Spinal cord (tissue), 10 donors: ENCODE measurements at places on chromosomes 7 and 10. TPM values are rescaled to one million over a fixed set of nuclear protein-coding genes. Genes with fewer than 3 reads are reported as not detected.

Gene PRR15
- 0.30 TPM for total RNA-seq

Gene HOXA1
- total RNA-seq: 1.2 TPM

DNA sequence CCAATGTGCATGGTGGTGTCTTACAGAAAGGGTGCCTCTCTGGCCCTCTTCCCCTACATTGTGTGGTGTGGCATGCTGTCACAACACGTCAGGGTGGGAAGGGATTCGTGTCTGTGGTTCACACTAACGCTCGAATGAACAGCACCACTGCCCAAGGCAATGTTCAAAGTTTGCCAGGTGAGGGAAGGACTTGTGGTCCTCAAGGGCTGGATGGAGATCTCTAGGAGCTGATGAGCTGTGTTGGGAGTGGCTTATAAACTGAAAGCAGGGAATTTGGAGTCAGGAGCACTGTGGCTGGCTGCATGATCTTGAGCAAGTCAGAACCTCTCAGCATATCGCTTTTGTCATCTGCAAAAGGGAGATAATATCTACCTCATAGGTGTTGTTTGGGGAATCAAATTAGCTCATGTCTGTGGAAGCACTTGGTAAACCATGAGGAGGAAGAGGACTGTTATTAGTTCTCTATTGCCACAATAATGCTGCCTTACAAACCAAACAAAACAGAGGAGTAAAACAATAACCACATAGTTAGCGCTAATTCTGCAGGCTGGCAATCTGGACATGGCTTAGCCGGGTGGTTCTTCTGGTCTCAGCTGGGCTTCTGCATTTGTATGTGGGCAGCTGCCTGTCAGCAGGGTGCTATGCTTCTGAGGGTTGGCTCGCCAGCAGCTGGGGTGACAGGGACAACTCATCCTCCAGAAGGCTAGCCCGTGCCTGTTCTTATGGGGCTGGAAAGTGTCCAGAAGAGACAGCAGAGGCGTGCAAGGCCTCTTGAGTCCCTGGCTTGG is 22.9 kb upstream of the C10orf105 start:
- DNase-seq: no peak

- no peak for DNase-seq
These were observed 33.9 kb downstream of the LRRC4 start for GRCh38 chr7:127997226-127997922.

GRCh38 chr10:98667081-98667480 is 220.3 kb upstream of the HPS1 start:
- no peak for DNase-seq

- DNase-seq: no peak
These were observed 27.5 kb downstream of the NOD1 start for GRCh38 chr7:30450983-30451497.

GRCh38 chr10:91617072-91617609 is 15.7 kb downstream of the PPP1R3C start:
- no peak for DNase-seq

- DNase-seq: no peak
These were observed 205.3 kb downstream of the SKAP2 start for GRCh38 chr7:26659121-26659520.

- DNase-seq: no peak
These were observed 15.5 kb downstream of the TUBGCP2 start for GRCh38 chr10:133292919-133293809.
